ENCODE measurements at places on chromosomes 11 and 22. TPM values are rescaled to one million over a fixed set of nuclear protein-coding genes. Genes with fewer than 3 reads are reported as not detected.

Gene IGLL1
- not detected for total RNA-seq

Gene IGF2
- 0.90 TPM for total RNA-seq

Gene APOBEC3G
- total RNA-seq: 21.4 TPM

Gene GAL
- total RNA-seq: not detected

Gene PHF5A
- total RNA-seq: 63.7 TPM

- DNase-seq: peak; percentile 91
Measured at GRCh38 chr11:75100314-75100713, 3.6 kb upstream of the OR2AT4 start.

GRCh38 chr11:123480290-123480815 is 50.3 kb downstream of the GRAMD1B start:
- DNase-seq: no peak

- DNase-seq: no peak
Measured at GRCh38 chr11:33598426-33599069, 102.1 kb downstream of the C11orf91 start.

- DNase-seq: no peak
Measured at GRCh38 chr11:123480882-123481281, 50.8 kb downstream of the GRAMD1B start.

DNA sequence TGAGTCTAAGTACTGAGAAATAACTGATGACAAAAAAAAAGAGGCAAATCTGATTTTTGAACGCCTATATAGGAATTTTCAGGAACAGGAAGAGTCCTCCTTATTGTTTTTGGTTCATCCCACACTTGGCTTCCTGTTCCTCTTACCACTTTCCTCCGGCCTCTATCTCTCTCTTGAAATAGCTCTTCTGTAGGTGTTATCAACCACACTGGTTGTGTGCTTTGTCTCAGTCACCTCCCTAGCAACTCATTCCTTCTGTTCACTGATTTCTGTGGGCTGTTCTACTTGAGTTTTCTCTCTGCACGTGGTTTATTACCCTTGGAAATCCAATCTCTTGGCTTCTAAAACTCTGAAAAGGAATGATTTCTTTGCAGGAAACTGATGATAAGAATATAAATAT is 78.7 kb upstream of the C11orf87 start:
- no peak for DNase-seq

DNA sequence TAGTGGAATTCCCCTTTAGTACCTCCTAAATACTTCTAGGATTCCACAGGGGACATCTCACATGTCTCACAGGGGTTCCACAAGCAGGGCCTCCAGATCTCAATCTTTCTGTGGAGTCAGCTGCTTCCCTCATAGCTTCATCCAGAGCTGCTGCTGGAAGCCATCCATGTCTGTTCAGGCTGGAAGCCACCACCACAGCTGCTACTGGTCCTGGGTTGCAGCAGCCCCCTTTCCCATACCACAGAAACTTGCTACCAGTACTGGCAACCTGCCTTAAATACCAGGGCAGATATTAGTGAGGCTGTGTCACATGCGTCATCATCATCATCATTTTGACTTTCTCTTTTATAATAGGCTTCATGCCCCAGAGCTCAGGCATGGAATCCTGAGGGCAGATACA is 242.7 kb upstream of the NCAM1 start:
- DNase-seq: no peak

GRCh38 chr11:69307871-69308431 is 14.0 kb downstream of the MYEOV start:
- no peak for DNase-seq

GRCh38 chr11:64620381-64620971 is 29.5 kb downstream of the SLC22A12 start:
- no peak for DNase-seq

Measured in A172 (cell line).